ENCODE measurements at places on chromosomes 7 and 10.

GRCh38 chr7:44767912-44768627 lies 19.4 kb downstream of the ZMIZ2 start:
- H3K4me3 ChIP-seq: no peak overlapping the region
- H3K4me1 ChIP-seq: peaks cover 35% of the 10 kb centered on the region
- H3K27ac ChIP-seq: peak overlapping the region; percentile 71
- peaks cover 52% of the 10 kb centered on the region for H3K36me3 ChIP-seq
- H3K27me3 ChIP-seq: no peaks in the 10 kb centered on the region

DNA sequence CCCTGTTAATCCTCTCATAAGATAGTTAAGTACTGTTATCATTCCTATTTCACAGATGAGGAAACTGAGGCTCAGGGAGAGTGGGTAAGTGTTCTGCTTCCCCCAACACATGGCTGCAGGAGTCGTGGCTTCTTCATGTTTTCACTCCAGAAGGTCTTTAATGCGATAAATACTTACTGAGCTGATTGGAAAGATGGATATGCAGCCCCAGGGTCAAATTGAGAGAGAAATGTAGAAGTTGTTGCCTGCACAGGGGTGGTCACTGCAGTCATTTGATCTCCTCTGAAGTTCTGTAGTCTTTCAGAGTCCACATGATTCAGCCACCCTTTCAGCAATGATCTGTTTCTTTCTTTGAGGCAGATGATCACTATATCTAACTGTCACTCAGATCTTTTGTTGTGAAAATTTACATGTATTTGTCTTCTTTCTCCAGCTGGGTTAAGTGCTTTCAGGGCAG lies 29.3 kb downstream of the CRCP start:
- no peaks in the 10 kb centered on the region for H3K27me3 ChIP-seq
- peaks cover 20% of the 10 kb centered on the region for H3K4me1 ChIP-seq
- no peak overlapping the region for H3K27ac ChIP-seq
- no peak for DNase-seq

DNA sequence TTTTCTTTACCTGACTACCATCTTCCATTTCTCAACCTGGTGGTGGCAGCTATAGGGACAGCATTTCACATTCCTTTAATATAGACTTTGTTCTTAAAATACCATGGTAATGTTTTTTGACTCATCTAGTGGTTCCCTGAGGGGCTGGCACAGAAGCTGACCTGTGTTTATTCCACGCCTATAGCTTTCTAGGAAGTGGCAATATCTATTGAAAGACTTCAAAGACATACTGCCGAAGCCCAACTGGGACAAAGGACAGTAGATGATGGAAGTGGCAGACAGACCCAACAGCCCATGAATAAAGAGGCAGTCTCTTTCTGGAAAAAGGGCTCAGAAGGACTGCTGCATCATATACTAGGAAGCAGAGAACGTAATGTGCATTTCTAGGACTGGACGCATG lies 11.2 kb downstream of the SUN3 start:
- H3K4me3 ChIP-seq: no peak overlapping the region
- DNase-seq: no peak
- no peak overlapping the region for H3K27ac ChIP-seq
- H3K27me3 ChIP-seq: no peaks in the 10 kb centered on the region
- no peaks in the 10 kb centered on the region for H3K36me3 ChIP-seq

- no peaks in the 10 kb centered on the region for H3K27me3 ChIP-seq
- no peaks in the 10 kb centered on the region for H3K36me3 ChIP-seq
- peak; percentile 73 for DNase-seq
- H3K4me1 ChIP-seq: peaks cover 9% of the 10 kb centered on the region
- no peak overlapping the region for H3K27ac ChIP-seq
Observed at GRCh38 chr7:28102797-28103196, 77.8 kb downstream of the JAZF1 start.

DNA sequence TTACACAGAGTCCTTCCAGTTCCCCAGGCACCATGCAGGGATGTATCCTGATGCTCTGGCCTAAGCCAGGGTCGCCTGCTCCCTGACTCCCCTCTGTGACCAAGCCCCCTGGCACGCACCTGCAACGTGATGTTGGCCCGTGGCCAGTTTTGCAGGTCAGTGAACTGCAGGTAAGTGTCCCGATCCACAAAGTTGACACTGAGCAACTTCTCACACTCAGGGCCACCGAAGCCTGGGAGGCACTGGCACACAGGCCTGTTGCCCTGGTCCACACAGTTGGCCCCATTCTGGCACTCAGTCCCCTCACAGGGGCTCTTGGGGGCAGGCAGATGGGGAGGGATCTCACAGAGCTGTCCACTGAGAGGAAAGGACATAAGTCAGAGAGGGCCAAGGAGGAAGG lies 174.3 kb downstream of the LCOR start:
- no peaks in the 10 kb centered on the region for H3K4me1 ChIP-seq
- no peak for DNase-seq
- no peak overlapping the region for H3K4me3 ChIP-seq
- no peaks in the 10 kb centered on the region for H3K27me3 ChIP-seq
- H3K36me3 ChIP-seq: no peaks in the 10 kb centered on the region
- H3K27ac ChIP-seq: no peak overlapping the region

DNA sequence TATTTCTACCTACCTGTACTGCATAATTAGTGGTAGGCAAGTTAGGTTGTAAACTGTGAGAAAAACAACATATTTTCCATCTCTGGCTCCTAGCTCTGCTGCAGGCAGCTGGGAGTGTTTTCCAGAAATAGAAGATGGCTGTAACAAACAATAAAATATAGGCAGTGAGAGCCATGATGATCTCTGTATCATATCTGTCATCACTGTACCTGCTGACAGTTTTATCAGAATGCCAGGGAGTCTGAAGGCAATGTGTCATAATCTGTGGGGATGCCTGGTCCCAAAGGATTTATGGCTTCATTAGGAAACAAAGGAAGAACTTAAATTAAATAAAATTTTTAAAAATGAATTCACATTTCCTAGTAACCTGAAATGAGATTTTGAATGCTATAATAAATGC lies 160.9 kb upstream of the SMIM30 start:
- DNase-seq: no peak
- no peak overlapping the region for H3K4me3 ChIP-seq
- H3K27ac ChIP-seq: no peak overlapping the region
- no peaks in the 10 kb centered on the region for H3K36me3 ChIP-seq
- no peaks in the 10 kb centered on the region for H3K4me1 ChIP-seq

DNA sequence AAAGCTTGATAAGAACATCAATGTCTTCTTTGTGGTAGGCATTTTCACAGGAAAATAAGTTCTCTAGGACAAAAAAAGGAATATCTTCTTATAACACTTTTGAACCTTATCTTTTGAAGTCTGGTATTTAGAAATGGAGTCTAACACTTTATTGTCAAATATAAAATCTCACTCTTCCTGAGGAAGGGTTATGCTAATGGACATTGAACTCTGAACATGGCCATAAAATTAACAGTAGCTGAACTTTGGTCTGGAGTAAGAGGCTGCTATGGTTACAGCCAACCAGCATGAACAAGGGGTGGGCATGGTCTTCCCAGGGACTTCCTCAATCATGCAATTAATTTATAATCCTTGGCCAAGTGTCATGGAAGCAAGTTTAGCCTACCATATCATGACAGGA lies at the start of gene CLRN3:
TSS of gene CLRN3 (minus strand) at position 199 of the 400 bp plus-strand sequence. CDS start at position 42, 157 bp downstream.
- no peaks in the 10 kb centered on the region for H3K4me1 ChIP-seq
- DNase-seq: no peak
- no peaks in the 10 kb centered on the region for H3K36me3 ChIP-seq
- H3K4me3 ChIP-seq: no peak within 1 kb of the TSS

GRCh38 chr7:66727058-66727457 lies 13.5 kb upstream of the RABGEF1 start:
- no peaks in the 10 kb centered on the region for H3K4me1 ChIP-seq
- H3K36me3 ChIP-seq: no peaks in the 10 kb centered on the region
- no peak overlapping the region for H3K4me3 ChIP-seq
- no peak for DNase-seq
- no peaks in the 10 kb centered on the region for H3K27me3 ChIP-seq

Data from upper lobe of left lung (tissue), 6 donors.